COR-L47 (cell line): ENCODE measurements at places on chromosomes 6 and 20.

GRCh38 chr20:2118783-2119182 is 17.2 kb downstream of the STK35 start:
- DNase-seq, result no peak

DNA sequence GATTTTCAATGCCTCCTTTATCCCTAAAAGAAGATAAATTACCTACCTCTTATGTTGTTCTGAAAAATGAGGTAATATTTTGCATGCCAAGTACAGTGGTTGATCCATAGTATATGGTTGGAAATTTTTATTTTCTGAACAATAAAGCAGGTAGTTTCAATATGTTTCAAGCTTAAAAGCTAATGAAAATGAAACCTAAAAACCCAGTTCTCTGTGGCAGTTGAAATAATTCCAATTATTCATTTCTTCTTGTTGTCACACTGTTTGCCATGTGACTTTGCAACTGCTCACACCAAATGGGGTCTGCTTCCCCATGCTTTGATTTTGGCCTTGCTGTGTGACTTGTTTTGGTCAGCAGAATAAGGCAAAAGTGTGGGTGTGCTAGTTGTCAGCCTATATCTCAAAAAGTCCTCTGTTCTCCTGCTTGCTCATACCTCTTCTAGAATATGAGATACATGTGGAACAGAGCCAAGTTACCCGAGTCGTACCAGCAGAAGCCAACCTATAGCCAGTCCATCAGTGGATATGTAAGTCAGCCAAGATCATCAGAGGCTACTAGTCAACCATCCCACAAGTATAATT is 197.2 kb upstream of the THEMIS start:
- no peak for DNase-seq

DNA sequence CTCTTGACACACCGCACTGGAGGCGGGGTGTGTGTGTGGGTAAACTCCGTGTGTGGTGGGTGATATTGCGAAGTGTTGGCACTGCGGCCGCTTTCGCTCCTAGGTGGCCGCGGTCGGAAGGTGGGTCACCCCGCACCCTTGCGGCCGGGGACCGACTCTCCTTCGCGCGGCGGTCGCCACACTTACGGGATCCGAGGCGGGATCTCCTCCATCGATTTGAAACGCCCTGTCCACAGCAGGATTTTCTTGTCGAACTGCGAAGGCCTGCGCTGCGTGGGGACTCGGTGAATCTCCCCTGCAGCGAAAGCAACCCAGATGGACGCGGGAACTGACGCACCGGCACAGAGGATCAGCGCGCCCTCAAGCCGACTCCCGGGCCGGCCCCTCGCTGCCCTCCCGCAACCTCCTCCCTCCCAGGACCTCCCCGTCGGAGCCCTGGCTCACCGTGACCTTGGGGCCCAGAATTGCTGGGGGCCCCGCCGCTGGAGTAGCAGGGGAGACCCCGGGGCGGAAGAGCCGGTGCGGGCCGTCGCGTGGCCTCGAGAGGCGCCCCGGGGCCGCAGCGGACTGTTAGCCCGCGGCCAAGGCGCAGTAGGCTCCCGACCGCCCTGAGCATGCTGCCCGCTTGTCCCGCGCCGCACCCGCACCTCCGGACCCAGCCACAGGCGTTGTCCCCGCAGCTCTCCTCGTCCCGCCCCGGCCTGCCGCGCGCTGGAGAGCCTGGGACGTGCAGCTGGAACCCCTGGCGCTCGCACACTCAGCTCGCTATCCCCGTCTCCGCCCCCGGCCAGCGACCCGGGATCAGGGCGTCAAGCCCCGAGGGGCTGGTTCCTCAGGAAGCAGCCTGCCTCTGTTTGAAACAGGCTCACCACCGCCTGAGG is at the start of gene FAM162B:
Gene FAM162B (minus strand): TSS at position 759 of the 881 bp plus-strand sequence. CDS start 143 bp downstream, at position 616.
- no peak for DNase-seq

DNA sequence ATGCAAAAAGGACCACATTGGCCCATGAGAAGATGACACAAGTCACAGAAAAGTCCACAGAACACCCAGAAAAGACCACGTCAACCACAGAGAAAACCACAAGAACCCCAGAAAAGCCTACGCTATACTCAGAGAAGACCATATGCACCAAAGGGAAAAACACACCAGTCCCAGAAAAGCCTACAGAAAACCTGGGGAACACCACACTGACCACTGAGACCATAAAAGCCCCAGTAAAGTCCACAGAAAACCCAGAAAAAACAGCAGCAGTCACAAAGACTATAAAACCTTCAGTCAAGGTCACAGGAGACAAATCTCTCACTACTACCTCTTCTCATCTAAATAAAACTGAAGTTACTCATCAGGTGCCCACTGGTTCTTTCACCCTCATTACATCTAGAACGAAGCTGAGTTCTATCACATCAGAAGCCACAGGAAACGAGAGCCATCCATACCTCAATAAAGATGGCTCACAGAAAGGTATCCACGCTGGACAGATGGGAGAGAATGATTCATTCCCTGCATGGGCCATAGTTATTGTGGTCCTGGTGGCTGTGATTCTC is 11.2 kb downstream of the MUCL3 start:
- no peak for DNase-seq

GRCh38 chr6:85362652-85363310 is 87.1 kb upstream of the NT5E start:
- no peak for DNase-seq

GRCh38 chr20:45337367-45338120 is 10.7 kb downstream of the SDC4 start:
- no peak for DNase-seq

- DNase-seq, result no peak
These were observed 41.1 kb downstream of the SUN5 start for GRCh38 chr20:32963176-32963575.
